ENCODE measurements at places on chromosomes 6 and 20.

DNA sequence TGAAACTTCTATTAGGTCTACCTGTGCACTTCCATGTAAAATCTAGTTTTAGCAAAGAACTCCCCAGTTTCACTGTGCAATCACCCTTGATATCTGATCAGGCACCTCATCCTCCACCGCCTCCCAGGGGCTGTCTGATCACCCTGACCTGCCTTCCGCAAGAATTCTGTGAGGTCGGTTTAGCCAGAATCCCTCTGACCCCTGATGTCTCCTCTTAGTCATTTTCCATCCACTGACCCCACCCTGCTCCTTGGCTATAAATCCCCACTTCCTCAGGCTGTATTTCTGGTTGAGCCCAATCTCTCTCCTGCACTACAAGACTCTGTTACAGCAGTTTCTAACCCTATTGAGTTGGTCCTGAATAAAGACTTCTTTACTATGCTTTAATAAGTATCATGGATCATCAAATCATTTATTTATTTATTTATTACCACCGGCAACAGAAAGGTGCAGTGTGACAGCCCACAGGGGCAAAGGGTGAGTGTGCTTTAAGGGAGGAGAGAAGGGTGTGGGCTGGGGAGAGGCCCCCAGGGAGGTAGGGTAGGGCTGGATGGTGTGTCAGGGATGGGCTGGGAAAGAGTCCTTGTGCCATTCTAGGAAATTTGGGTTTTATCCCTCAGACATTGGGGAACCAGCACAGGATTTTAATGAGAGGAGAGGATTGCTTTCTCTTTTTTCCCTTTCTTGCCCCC is 11.2 kb upstream of the SERPINB6 start:
- no peak for DNase-seq

DNA sequence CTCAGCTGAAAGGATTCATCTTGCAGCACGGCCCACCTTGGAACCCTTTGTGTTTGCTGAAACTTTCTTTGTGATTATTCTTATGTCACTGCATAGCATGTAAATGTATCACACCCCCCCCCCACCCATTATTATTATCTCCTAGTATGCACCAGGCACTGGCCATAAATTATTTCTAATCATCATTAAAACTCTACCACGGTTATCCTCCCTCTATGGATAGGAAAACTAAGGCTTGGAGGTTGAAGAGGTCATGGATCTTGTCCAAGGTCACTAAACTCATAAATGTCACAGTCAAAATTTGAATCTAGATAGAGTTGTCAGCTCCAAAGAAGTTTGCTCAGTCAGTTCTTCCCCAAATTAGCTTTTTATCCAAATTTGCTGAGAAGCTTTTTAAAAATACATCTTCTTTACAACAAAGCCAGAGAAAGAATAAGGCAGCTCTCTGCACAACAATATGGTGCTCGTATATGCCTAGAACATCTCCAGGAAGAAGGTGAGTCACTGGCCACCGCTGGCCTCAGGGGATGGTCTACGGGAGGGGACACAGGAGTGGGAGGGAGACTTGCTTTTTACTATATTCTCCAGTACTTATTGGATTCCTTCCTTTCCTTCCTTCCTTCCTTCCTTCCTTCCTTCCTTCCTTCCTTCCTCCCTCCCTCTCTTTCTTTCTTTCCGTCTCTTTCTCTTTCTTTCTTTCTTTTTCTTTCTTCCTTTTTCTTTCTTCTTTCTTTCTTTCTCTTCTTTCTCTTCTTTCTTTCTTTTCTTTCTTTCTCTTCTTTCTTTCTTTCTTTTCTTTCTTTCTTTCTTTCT is 134.5 kb downstream of the VEGFA start:
- no peak for DNase-seq

DNA sequence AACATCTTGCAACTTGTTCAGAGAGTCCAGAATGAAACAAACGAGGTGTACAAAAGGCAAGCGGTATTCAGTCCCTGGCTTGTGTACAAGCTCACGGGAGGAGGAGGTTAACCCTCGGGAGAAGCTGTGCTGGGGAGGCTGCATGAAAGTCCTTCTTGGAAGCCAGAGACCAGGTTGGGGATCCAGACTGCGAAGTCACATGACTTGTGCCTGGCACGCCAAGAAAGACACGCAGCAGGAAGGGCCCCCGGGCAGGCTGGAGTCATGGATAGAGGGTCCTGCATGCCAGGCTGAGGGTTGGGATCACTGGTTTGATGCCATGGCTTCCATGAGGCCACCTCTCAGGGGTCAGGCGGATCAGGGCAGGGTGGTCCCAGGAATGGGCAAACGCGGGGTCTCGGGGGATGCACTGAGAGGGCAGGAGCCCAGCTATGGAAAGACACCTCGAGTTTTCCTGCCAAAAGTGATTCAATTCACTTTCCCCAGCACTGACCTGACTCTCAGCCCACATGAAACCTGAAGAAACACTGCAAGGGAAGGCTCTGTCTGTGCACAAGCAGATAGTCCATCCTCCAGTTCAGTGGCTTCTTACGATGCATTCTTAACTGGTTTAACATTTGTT is 79.4 kb downstream of the DLL1 start:
- DNase-seq: no peak

GRCh38 chr6:43634702-43635303 is 837 bp upstream of the MAD2L1BP start:
- DNase-seq: no peak

GRCh38 chr6:52543729-52544601 is 32.9 kb downstream of the TRAM2 start:
- no peak for DNase-seq

- no peak for DNase-seq
These were observed 4.6 kb upstream of the LSM14B start for GRCh38 chr20:62117658-62118057.

DNA sequence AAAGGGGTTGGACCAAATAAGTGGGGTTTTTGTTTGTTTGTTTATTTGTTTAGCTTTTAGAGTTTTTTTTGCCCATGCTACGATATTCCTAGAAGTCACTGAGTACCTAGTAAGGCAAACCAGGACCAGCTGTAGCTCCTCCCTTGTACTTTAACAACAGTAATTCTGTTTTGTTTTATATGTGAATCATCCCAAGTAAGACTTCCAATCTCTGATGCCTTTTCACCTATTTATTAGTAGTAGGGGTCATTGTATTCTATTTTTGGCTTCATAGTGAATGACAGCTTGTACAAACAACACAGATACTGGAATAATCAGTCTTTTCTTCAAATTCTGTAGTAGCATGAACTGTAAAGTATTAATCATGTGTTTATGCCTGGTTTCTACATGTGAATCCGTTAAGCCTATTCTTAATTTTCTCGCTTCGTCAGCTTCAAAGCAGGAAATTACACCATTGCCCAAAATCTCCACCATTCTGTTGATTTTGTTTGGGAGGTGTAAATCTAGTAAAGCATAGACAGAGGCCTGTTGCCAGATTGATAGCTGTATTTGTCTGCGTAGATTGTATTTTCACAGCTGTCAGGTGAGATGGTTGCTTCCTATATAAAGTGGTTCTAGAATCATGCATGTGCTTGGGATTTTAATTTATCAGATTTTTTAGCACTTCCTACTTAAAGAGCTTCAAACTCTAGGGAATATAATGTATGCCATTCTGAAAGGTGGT is 151.5 kb upstream of the FLRT3 start:
- no peak for DNase-seq

- DNase-seq: no peak
These were observed 28.8 kb upstream of the SYNJ2 start for GRCh38 chr6:157952861-157953351.

DNA sequence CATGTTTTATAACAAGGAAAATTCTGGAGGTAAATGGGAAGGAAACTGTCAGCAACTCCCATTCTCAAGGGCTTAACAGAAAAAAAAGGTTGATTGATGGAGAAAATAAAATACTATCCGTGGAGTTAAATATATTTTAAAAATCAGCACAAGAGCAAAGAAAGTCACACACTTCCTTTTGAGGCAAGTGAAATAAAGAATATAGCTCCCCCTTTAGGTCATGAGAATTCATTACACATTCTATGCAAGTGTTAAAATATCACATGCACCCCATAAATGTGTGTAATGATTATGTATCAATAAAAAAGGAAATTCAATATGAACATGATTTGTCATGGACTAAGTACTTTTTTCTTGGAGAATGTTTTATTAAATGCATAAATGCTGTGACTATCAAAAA is 349.2 kb downstream of the TPBG start:
- no peak for DNase-seq

- DNase-seq: no peak
These were observed 16.2 kb upstream of the RNF39 start for GRCh38 chr6:30091577-30092381.

All from NCI-H1092 (cell line).